SHP77 (cell line): ENCODE measurements at places on chromosomes 16 and 17.

DNA sequence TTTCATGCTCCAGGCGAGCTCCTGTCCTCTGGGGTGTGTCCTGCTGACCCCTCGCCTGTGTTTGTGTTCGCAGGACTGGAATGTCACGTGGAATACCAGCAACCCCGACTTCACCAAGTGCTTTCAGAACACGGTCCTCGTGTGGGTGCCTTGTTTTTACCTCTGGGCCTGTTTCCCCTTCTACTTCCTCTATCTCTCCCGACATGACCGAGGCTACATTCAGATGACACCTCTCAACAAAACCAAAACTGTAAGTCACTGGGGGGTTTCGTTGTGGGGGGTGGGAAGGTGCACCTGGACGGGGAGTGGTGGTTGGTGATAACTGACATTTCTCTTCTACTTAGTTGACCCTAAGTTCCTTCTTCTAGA lies 58.3 kb downstream of the ABCC1 start:
- DNase-seq, result no peak

DNA sequence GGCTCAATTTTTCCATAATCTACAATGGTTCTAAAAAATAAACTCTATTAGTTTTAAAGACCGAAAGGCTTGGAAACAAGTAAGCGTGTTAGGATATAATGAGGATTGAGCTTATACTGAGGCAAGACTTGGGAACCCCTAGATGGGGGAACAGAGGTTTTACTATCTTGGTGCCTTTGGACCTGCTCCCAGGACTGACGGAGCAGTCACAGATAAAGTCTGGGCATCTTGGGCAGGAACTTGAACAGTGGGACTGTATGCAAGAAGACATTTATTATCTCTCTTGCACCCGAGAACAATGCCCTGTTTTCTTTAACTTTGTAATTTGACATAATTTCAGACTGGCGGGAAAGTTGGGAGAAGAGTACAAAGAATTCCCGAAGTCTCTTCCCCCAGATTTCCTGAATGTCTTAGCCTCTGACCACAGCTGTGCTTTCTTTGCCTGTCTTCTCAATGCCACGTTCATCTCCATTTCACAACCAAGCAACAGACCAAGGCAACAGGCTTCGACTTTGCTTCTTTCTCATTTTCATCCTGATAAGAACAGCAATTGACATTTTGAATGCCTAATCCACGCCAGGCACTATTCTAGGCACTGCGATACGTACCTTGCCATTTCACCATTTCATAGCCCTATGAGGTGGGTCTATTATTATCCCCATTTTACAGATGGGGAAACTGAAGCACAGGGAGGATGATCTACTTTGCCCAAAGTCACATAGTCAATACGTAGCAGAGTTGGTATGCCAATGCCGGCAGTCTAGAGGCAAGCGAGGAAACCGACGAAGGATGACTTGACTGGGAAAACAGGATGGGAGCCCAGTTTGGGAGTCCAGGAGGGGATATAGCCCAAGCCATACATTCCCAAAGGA lies 3.0 kb upstream of the IL4R start:
- DNase-seq, result no peak

DNA sequence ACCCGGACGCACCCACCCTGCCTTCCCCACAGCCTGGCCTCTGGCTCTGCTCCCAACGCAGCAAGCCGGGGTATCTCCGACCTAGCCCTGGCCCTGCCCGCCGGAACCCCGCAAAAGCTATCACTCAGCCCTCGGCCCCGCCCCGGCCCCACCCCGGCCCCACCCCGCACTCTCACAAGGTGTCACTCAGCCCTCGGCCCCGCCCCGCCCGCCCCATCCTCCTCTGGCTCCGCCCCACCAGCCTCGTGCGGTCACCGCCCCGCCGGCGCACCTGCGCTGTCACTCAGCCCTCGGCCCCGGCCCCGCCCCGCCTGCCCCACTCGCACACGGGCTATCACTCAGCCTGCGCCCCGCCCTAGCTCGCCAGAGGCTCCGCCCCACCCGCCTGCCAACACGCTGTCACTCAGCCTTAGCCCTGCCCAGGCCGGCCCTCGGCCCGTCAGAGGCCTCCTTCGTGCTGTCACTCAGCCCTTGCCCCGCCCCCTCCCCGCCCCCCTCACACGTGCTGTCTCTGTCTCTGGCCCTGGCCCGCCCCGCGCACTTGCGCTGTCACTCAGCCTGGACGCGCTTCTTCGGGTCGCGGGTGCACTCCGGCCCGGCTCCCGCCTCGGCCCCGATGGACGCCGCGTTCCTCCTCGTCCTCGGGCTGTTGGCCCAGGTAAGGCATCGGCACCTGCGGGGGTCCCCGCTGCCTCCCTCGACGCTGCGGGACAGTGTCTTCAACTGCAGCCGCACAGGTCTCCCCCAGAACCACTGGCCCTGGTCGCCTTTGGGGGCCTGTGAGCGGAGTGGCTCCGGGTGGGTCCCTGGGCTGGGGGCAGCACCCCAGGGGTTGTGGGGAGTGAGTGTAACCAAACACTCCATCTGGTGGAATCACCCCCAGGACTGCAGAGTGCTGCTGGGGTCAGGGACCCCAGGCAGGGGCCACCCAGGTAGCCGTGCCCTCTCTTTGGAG lies at the start of gene CDH15:
CDH15 (plus strand) TSS at position 533 of the 955 bp plus-strand sequence; CDS start at position 617, 84 bp downstream.
- DNase-seq, result peak; percentile 95

- DNase-seq, result no peak
Observed at GRCh38 chr16:48105456-48105855, 50.3 kb downstream of the ABCC12 start.

- no peak for DNase-seq
Observed at GRCh38 chr16:26344240-26344776, 652.5 kb downstream of the HS3ST4 start.

DNA sequence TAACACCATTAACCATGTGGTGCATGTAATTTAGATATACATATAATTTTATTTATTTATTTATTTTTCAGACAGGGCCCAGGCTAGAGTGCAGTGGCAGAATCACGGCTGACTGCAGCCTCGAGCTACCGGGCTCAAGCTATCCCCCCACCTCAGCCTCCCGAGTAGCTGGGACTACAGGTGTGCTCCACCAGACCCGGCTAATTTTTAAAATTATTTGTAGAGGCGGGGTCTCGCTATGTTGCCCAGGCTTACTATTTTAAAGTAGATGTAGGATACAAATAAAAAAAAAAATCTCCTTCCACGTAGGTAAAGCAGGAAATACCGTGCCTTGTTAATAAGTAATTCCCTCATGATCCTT lies 446 bp upstream of the COQ7 start:
- DNase-seq, result no peak

DNA sequence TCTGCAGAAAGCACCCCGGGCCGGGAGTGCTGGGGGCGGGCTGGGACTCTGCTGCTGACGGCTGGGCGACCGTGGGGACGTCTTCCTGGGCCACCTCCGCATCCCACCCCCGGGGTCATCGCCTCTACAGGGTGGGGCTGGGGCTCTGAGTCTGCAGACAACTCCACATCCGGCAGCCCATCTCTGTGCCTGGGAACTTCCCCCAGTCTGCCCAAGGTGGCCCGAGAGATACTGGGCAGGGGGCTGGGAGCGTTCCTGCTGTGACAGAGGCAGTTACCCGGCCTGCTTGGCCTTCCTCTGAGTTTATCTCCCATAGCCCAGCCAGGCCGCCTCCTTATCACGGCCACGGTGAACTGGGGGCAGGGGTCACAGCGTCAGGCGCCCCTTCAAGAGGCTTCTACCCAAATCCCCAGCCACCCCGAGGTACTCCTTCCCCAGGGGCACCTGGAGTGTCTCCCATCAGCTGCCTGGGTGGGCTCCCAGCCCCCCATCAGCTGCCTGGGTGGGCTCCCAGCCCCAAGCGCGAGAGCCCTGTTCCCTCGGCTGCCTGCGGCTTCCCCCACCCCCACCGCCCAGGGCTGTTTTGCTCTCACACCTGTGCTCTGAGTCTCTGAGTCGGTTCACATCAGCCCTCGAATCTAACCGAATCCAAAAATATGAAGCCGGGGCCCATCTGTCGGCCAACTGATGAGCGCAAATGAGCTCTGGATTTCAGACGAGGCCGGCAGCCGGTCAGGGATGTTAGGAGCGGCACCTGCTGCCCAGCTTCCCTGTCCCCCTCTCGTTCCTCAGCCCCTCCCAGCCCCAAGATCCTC lies 15.6 kb upstream of the CBFA2T3 start:
- no peak for DNase-seq

- no peak for DNase-seq
Observed at GRCh38 chr17:66143657-66144282, 48.2 kb downstream of the CEP112 start.

GRCh38 chr16:19166500-19166899 lies 1.5 kb upstream of the SYT17 start:
- DNase-seq, result no peak

- no peak for DNase-seq
Observed at GRCh38 chr16:31090540-31090939, 1.8 kb upstream of the PRSS53 start.

DNA sequence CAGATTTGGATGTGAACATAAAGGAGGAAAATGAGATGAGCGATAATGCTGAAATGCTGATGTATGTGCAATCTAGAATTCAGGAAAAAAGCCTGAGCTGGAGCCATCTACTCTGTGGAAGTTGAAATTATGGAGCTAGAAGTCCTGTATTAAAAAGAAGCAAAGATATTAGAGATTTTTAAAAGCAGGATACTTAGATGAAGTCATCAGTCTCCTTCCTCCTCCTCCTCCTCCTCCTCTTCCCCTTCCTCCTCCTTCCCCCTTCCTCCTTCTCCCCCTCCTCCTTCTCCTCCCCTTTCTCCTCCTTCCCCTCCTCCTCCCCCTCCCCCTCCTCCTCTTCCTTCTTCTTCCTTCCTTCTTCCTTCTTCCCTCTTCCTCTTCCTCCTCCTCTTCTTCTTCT lies 823.8 kb upstream of the CA10 start:
- no peak for DNase-seq

- no peak for DNase-seq
Observed at GRCh38 chr17:31388770-31389656, 2.5 kb upstream of the RAB11FIP4 start.

DNA sequence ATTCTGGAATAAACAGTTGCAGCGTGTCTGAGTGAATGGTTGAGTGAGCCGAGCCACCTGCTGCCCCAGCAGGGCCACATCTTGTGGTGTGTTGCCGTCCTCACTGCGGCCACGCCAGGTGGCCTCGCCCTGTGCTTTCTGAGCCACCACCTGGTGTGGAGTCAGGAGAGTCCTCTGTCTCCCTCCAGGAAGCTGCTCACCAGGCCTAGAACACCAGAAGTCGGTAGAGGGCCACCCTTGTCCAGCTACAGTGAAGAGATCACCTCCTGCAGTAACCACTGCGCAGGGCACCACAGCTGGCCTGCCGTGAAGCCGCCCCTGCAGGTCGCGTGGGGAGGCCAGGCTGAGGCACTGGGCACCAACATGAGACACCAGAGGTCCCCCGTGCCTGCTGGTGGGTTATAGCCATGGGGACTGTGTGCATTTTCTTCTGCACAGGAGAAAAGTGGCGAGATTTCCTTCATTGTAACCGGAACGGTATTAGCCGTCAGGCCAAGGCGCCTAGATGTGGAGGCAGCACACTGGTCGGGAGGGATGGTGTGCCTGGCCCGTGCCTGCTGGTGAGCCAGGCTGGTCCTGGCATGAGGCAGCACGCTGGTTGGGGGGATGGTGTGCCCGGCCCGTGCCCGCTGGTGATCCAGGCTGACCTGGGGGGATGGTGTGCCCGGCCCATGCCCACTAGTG lies 28.9 kb upstream of the FOXK2 start:
- DNase-seq, result peak; percentile 86

DNA sequence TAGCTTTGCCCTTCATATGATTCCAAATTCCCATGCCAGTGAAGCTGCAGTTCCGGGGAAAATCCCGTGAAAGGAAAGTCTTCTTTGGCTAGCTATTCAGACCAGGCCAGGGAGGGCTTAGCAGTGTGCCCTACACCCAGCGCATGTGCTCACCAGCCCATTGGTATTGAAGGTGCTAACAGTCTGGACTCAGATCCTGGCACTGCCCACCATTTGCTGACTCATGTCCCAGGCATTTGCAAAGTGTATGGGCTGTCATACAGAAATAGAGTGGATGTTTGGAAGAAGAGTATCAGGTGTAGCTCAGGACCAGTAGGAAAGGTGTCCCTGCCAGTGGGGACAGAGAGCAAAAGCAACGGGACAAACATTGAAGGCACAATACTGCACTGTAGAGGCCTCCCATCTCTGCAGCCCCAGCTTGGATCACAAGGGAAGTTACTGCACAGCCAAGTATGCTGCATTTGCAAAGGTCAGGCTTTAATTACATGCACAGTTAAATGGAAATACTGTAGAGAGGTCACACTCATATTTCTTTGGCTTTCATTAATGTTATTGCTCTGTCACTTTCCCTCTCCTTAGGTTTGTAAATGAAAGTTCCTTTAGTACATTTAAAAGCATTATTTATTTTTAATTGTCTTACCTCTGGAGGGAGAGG lies 220.0 kb downstream of the IRX3 start:
- no peak for DNase-seq

DNA sequence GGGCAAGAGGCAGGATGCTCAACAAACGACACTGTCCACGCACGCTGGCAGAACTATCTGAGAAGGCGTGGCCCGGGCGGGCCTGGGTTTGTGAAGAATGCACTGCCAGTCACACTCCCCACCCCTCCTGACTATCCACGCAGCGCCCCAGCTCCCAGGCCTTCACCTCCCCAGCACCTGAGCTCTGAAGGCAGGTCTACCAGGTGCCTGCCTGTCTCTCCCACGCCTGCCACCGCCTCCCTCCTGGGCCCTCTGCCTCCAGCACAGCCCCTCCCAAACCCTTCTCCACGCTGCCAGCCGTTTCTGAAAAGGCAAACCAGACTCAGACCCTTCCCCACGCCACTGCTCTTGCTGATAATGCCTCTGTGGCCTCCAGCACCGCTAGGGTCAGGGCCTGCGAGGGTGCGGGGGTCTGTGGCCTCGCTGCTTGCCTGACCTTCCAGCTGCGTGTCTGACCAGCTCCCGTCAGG lies 11.6 kb downstream of the MYBBP1A start:
- DNase-seq, result no peak

DNA sequence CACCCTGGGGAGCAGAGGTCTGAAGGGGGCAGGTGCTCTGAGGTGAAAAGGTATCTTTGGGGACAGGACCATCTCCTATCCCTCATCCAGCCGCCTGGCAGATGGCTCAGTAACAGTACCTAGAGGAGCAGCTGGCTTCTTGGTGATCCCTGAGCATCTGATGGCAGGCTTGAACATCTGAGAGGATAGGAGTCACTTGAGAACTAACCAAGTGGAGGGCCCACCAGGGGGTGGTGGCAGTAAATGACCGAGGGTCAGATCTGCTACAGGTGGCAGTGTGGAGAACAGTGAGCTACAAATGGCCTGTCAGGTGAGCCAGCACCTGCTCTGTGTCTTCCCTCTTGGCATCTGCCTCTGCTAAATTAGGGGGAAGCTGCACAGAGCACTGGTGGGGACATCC lies 13.8 kb downstream of the HROB start:
- DNase-seq, result no peak
